Stimulated activated CD4-positive, alpha-beta T cell treated with anti-CD3 and anti-CD28 coated beads, Interleukin-1b, Interleukin-23, amount 100 ng/mL, for 1 hour (primary cell): ENCODE measurements at places on chromosomes 7 and 10.

GRCh38 chr10:4671451-4672145 is 154.4 kb upstream of the AKR1E2 start:
- DNase-seq: no peak

GRCh38 chr7:43787771-43788170 is 29.3 kb downstream of the BLVRA start:
- no peak for DNase-seq

- no peak for DNase-seq
Observed at GRCh38 chr7:77238703-77239136, 39.1 kb upstream of the FGL2 start.

DNA sequence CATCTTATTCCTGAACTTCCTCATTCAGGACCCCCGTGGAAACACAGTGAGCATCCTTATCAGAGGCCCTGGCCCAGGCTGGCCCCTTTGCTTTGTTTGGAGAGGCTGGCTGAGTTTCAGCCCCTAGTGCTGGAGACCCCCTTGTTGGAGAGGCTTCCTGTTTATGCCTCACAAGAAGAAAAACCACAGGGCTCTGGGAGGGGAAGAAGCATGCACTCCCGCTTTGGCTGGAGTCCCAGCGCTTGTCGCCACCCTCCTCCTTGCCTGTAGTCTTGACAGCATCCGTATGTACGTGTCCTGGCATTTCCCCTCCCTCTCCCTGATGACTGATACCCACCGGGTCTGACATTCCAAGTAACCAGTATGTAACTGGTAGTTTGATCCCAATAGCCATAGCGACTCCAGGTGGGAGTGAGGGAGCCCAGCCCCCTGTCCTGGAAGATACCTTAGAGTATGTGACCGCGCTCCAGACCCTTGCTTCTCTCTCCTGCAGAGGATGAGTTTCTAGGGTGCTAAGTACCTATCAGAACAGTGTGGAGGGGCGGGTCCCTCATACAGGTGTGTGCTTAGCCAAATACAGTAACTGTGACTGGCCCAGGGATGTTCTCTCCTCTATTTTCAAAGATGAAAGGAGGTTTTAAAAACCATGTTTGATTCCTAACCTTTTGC is 6.9 kb upstream of the ATP6V0E2 start:
- no peak for DNase-seq

GRCh38 chr10:82565197-82565575 is 690.2 kb downstream of the NRG3 start:
- no peak for DNase-seq

DNA sequence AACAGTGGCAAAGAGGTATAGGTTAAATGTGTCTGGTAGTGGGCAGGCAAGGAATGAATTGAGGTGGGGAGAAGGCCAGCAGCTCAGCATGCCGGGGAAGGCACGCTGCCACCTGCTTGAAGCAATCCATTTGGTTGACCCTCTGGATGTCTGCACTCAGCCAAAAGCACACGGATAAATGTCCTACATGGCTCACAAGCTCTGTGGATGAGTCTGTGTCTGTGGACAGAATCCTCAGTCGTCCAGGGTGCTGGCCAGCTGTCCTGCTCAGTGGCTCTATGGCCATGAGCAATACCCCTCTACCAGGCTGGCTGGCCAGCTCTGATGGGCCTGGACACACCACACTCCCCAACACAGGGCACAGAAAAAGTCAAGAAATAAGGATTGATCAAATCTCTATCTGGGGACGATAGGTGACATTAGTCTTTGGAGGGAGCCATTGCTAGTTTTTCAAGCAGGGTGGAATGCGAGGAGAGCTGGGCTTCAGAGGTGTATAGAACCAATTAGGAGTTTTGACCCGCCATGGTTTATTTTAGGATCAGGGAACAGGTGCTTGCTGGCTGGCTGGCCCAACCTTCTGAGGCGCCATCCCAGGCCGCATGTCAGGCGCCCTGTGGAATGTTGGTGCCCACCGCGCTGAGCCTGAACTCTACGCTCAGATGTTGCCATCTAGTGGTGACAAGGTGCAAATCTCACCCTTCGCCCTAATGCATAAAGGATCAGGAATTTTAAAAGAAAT is 493.4 kb downstream of the TNS3 start:
- DNase-seq: no peak
